PC-9 (cell line): ENCODE measurements at places on chromosomes 13 and 19. TPM values are rescaled to one million over a fixed set of nuclear protein-coding genes. Genes with fewer than 3 reads are reported as not detected.

PVR gene
- total RNA-seq = 50.8 and 52.1 TPM in 2 replicates

DNA sequence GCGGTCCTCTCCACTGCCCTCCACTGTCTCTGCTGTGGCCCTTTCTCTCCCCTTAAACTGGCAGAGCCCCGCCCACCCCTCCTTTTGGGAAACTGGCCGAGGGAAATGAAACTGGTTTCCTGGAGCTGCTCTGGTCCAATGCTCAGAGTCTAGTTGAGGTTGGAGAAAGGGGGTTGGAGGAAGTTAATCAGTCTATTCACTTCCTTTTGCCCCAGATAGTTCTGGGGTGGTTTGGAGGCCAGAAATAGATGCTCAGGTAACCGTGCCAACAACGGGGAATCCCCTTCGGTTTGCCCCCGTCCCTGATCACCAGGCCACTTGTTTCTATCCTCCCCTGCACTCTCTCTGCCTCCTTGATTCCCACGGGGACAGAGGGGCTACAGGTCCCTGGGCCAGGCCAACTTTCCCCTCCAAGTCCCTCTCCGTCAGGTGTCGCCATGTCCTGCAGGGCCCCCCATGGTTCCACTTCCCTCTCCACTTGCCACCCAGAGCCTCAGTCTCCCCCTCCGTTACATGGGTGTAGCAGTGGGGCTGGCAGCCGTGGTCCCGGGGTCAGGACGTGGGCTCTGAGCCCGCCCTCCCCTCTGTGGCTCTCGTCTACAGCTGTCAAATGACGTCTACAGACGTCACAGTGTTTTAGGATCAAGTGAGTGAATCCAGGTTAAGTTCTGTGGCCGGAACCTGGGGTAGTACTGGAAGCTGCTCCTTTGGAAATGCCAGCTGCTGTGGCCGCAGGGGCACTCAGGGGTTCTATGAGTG is at the start of gene IL4I1:
Gene IL4I1, minus strand, starts transcription at position 25 of the 759 bp plus-strand sequence. CDS start 727 bp downstream, outside the sequence.
- H3K36me3 ChIP-seq = no peaks in the 10 kb centered on the region
- H3K27ac ChIP-seq = no peak within 1 kb of the TSS
- no peak within 1 kb of the TSS for H3K4me3 ChIP-seq
- H3K4me1 ChIP-seq = peaks cover 14% of the 10 kb centered on the region
- no peak for DNase-seq

DNA sequence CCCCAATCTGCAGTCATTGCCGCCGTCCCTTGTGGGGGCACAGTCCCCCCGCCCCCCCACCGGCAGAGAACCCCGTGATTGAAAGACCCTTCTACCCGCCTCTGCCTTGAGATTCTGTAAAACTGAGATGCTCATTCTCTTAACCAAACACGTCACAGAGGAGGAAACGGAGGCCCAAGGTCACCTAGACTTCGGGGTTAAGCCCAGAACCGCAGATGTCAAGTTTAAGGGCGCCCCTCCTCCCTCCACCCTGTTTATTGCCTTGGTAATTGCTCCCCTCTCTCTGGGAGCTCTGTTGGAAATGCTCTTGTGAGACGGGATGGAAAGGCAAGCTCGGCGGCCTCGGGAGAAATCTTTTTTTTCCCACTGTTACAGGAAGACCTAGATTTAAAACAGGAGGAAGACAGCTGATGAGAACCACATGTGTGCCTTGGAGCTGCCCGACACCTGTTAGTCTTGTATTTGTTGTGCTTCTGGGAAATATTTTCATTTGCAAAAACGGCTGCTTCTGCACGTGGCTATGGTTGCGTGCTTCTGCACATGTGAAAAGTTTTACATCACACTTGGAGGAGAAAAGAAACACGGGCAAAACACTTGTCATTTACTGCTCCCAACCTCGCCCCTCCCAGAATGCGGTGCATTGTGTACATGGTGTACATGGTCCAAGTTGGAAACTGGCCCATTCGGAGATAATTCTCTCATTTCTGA is 1.1 kb upstream of the MED26 start:
- H3K27ac ChIP-seq = peak overlapping the region; percentile 53
- H3K4me3 ChIP-seq = peak overlapping the region; percentile 95
- H3K27me3 ChIP-seq = no peaks in the 10 kb centered on the region
- H3K36me3 ChIP-seq = peaks cover 10% of the 10 kb centered on the region; the same call in 1 of the 2 replicates

MPV17L2 gene
- 11.2 and 12.1 TPM in 2 replicates for total RNA-seq

DNA sequence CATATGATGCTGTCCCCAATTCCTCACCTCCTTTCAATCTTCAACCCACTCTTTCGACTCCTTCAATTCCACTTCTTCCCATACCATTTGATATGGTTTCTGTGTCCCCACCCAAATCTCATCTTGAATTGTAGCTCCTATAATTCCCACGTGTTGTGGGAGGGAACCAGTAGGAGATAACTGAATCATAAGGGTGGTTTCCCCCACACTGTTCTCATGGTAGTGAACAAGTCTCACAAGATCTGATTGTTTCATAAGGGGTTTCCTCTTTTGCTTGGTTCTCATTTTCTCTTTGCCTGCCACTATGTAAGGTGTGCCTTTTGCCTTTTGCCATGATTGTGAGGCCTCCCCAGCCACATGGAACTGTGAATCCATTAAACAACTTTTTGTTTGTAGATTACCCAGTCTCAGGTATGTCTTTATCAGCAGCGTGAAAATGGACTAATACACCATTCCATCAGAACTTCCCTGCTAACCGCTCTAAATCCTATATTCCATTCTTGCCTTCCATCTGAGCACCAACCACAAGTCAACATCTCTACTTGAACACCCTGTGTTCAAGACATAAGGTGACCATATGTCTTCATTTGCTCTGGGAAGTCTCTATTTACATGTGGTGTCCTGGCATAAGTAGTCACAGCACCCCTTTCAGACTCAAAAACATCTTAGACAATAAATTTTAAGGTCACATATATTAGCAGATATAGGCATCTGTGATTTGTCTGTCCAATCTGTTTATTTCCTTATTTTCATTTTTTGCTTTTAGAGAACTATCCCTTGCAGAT is 122.9 kb downstream of the TSHZ3 start:
- no peak overlapping the region for H3K4me3 ChIP-seq
- H3K4me1 ChIP-seq = no peaks in the 10 kb centered on the region
- no peak overlapping the region for H3K27ac ChIP-seq
- no peaks in the 10 kb centered on the region for H3K36me3 ChIP-seq

GRCh38 chr13:57633141-57633949 is 1.8 kb downstream of the PCDH17 start:
- H3K27ac ChIP-seq = no peak overlapping the region
- no peak overlapping the region for H3K4me3 ChIP-seq
- H3K4me1 ChIP-seq = no peaks in the 10 kb centered on the region
- DNase-seq = no peak
- no peaks in the 10 kb centered on the region for H3K27me3 ChIP-seq

DNA sequence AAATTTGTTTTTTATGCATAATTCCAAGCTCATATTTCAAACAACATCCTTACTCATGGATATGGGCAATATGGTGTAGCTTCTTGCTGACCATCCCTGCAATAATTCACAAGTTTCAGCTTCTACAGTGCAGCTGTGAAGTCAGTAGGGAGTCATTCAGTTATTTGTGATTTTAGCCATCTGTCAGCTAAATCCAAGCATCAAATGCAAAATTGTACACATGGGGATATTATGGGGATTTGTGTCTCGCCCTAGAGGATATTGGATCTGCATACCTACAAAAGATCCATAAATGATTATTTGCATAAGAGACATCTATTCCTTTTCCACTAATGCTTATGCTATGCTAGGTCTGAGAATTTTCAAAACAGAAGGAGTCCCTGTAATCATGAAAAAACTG is 217.9 kb upstream of the SLITRK5 start:
- H3K4me3 ChIP-seq = no peak overlapping the region
- no peak overlapping the region for H3K27ac ChIP-seq
- no peak for DNase-seq
- no peaks in the 10 kb centered on the region for H3K36me3 ChIP-seq
- no peaks in the 10 kb centered on the region for H3K4me1 ChIP-seq

LILRA2 gene
- not detected in 2 replicates for total RNA-seq

WDR88 gene
- total RNA-seq = 0.59 TPM in 1 of 2 replicates, not detected in the other

DNA sequence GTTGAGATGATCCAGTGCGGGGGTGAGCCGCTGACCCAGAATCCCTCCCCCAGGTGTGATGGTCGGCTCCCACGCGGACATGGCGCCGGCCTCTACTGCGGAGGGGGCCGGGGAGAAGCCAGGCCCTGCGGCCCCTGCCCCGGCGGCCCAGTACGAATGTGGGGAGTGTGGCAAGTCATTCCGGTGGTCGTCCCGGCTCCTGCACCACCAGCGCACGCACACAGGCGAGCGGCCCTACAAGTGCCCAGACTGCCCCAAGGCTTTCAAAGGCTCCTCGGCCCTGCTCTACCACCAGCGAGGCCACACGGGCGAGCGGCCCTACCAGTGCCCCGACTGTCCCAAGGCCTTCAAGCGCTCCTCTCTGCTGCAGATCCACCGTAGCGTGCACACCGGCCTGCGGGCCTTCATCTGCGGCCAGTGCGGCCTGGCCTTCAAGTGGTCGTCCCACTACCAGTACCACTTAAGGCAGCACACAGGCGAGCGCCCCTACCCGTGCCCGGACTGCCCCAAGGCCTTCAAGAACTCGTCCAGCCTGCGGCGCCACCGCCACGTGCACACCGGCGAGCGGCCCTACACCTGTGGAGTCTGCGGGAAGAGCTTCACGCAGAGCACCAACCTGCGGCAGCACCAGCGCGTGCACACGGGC is 3.7 kb upstream of the NAT14 start:
- peaks cover 16% of the 10 kb centered on the region for H3K4me1 ChIP-seq
- no peak overlapping the region for H3K4me3 ChIP-seq
- no peak overlapping the region for H3K27ac ChIP-seq
- no peaks in the 10 kb centered on the region for H3K27me3 ChIP-seq

- H3K4me1 ChIP-seq = no peaks in the 10 kb centered on the region
- no peak overlapping the region for H3K4me3 ChIP-seq
- peaks cover 100% of the 10 kb centered on the region for H3K27me3 ChIP-seq
- DNase-seq = no peak
- no peak overlapping the region for H3K27ac ChIP-seq
Observed at GRCh38 chr13:111483621-111483987, 163.2 kb downstream of the TEX29 start.

DNA sequence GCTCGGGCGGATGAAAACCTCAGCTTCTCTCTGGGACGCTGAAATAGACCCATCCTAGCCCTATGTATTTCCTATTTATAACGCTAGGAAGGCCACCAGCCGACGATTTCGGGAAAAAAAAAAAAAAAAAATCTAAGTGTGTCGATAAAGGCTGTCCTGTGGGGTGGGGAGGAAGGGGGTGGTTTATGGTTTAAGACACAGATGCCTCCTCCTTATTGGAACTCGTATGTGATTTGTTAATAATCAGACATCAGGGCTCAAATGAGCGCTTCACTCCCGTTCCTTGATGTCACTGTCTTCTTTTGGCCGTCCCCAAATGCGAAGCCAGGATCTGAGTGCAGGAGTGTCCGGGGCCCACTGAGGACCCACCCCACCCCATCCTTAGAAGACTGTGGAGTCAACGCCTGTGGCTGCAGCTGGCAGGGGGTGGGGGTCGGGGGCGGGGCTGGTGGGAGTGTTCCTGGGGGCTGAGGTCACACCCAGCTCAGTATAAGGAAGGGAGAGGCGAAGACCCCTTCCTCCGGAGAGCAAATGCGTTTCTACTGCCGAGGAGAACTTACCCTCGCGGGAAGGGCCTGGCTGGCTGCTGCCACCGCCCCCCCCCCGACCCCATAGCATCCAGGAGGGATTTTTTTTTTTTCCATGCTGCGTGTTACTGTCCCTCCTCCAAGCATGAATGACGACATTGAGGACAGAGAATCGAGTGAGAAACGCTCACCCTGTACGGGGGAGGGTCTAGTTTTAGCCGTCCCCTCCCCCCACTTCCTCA is 971 bp downstream of the ATCAY start:
- H3K36me3 ChIP-seq = no peaks in the 10 kb centered on the region
- DNase-seq = no peak
- no peaks in the 10 kb centered on the region for H3K4me1 ChIP-seq
- no peaks in the 10 kb centered on the region for H3K27me3 ChIP-seq

DNA sequence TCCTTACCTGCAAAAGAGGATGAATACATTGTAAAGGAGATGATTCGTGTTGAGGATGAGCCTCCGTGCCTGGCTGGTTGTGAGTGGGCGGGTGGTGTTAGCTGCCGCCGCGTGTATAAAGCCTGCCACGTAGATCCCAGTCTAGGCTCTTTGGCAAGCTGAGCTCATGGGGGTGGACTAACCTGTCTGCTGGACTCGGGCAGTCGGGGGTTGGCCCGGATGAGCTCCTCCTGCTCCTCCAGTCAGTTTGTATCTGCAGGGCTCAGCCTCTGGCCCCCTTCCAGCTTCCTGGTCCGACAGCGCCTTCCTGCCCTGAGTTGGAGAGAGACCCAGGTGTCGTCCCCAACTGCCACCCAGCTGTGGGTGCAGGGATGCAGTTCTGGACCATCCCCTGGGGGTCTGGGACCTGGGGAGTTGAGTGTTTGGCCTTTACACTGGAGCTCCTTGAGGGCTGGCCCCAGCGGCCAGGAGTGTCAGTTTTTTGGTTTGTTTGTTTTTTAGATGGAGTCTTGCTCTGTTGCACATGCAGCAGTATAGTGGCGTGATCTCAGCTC is 20.9 kb downstream of the TECR start:
- no peak overlapping the region for H3K4me3 ChIP-seq
- H3K36me3 ChIP-seq = no peaks in the 10 kb centered on the region; the same call in 1 of the 2 replicates
- no peaks in the 10 kb centered on the region for H3K27me3 ChIP-seq
- DNase-seq = peak; percentile 83

SPRED3 gene
- 4.7 and 5.4 TPM in 2 replicates for total RNA-seq

DNA sequence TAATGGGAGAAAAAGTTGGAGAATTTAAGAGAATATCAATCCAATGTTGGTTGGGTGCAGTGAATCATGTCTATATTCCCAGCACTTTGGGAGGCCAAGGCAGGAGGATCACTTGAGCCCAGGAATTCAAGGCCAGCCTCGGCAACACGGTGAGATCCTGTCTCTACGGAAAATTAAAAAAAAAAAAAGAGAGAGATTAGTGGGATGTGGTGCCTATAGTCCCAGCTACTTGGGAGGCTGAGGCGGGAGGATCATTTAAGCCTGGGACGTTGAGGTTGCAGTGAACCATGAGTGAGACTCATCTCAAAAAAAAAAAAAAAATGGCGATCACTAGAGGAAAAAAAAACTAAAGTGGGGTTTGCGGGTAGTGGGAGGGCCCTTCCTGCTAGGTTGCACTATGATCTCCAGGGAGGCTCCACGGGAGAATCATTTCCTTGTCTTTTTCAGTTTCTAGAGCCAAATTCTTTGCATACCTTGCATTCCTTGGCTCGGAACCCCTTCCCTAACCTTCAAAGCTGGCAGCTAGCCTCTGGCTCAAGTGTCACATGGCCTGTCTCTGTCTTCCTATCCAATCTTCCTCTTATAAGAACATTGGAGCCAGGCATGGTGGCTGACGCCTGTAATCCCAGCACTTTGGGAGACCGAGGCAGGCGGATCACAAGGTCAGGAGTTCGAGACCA is 5.8 kb upstream of the ERCC2 start:
- H3K27ac ChIP-seq = peak overlapping the region; percentile 76
- peak; percentile 94 for DNase-seq
- H3K36me3 ChIP-seq = no peaks in the 10 kb centered on the region
- no peaks in the 10 kb centered on the region for H3K27me3 ChIP-seq
- no peak overlapping the region for H3K4me3 ChIP-seq
- peaks cover 22% of the 10 kb centered on the region for H3K4me1 ChIP-seq
